ENCODE measurements at places on chromosomes 5 and 9.

- DNase-seq, result no peak
Measured at GRCh38 chr5:34543687-34544086, 112.4 kb upstream of the RAI14 start.

- DNase-seq, result no peak
Measured at GRCh38 chr5:111366388-111366787, 142.2 kb downstream of the CAMK4 start.

GRCh38 chr5:174520420-174521396 lies 203.7 kb upstream of the MSX2 start:
- no peak for DNase-seq

DNA sequence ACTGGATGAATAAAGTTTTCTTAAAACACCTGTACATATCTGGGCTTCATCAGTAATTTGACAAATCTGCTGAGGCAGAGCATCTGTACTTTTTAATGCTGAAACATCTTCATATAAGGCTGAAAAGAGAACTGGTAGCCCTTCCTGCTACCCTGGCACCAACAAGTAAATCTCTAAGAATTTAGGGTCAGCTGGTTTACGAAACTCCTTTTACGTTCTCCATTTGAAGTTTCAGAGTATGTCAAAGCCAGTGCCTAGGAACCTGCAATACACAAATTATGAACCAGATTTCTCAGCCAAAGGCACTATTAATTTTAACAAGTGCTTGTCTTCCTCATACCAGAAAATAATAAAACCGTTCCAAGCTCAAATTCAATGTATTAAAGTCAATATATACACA lies 3.8 kb downstream of the ZFAND5 start:
- DNase-seq, result no peak

DNA sequence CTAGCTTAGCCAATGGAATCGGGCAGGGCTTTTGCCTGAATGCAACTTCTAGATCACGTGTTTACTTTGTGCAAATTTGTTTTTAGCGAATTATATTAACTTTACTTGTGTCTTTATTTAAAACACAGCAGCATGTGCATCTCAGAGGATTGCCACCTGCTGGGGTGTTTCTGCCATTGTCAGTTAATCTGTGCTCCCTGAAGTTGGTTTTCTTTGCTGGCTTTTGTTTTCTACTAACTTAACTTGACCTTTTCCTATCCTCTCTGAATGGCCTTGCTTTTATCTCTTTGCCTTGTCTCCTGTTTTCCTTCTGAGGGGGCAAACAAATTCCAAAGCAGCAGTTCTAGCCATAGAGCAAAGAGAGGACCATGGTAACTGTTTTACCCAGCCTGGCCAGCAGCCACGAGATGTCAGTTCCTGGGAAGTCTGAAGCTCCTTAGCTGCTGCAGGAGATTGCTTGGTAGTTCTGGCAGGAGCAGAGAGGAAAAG lies 67.6 kb downstream of the ARHGEF28 start:
- DNase-seq, result no peak

- no peak for DNase-seq
Measured at GRCh38 chr5:178212241-178213002, 8.1 kb downstream of the HNRNPAB start.

DNA sequence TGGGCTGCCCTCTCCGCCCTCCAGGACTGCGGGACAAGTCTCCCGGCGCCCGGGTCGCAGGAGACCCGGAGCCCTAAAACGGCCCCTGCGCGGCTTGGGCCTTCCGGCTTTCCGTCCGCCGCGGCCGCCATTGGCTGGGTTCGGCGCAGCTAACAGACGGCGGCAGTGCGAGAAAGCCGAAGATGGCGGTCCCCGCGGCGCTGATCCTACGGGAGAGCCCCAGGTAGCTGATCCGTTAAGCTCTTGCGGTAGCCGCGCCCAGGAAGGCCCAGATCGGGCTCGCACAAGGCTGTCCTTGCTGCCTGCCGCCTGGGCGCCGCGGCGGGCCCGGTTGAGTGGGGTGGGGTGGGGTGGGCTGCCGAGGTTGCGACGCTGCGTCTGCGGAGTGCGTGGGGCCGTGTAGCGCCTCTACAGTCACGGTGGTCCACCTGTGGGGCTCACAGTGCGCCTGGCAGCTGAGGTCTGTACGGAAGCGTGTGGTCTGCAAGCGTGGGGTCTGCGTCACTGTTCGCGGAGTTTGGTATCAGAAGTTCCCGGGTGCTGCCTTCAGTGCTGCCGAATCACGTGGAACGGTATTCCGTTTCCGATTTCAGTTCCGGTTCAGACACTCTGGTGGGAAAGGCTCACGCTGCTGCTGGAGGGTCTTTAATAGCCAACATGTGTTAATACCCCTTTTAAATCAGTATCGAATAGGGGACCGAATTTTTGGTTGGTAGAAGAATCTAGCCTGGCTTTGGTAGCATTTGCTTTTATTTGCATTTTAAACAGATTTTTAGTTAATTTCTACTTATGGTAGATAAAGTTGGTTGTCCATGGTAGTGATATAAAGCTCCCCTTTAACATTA lies at the start of gene COMMD10:
COMMD10 (plus strand) TSS at position 155 of the 845 bp plus-strand sequence.
- peak; percentile 77 for DNase-seq

GRCh38 chr5:4989118-4989517 lies 151.0 kb upstream of the ADAMTS16 start:
- peak; percentile 62 for DNase-seq

Data from right renal pelvis (tissue), 4 donors.